Hypothalamus (tissue), 51 donors: ENCODE measurements at places on chromosomes 13 and 19.

DNA sequence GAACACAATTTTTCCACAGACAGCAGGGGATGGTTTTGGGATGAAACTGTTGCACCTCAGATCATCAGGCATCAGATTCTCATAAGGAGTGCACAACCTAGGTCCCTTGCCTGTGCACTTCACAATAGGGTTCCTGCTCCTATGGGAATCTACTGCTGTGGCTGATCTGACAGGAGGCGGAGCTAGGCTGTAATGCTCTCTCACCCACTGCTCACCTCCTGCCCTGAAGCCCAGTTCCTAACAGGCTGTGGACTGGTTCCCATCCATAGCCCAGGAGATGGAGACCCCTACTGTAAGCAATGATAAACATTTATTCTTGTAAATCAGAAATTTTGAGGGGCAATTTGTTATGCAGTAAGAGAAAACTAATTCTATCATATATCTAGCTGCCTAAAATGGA lies 1234.7 kb downstream of the SLITRK1 start:
- no peak for DNase-seq

- DNase-seq = no peak
Observed at GRCh38 chr13:111338841-111339240, 18.4 kb downstream of the TEX29 start.

DNA sequence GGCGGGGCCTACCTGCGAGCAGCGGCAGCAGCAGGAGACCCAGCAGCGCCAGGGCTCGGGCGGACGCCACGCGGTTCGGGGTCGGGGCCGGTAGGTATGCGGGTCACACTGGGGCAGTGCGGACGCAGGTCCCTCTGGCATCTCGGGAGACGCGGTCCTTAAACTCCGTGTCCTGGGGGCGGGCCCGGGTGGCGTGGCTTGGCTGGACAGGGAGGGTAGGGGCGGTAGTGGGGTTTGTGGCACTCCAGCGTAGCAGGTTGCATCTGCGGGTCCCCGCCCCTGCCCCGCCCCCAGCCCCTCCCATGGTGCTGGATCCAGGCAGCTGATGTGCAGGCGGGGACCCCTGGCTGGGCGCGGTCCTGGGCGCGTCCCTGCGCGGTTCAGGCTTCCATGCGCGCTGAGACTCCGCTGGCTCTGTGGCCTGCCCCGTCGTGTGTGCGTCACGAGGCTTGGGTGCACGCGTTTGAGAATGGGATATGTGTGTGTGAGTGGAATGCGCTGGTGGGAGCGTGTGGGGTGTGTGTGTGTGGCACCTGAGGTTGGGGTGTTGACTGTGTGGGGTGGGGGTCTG lies 96.1 kb downstream of the WTIP start:
- no peak for DNase-seq

DNA sequence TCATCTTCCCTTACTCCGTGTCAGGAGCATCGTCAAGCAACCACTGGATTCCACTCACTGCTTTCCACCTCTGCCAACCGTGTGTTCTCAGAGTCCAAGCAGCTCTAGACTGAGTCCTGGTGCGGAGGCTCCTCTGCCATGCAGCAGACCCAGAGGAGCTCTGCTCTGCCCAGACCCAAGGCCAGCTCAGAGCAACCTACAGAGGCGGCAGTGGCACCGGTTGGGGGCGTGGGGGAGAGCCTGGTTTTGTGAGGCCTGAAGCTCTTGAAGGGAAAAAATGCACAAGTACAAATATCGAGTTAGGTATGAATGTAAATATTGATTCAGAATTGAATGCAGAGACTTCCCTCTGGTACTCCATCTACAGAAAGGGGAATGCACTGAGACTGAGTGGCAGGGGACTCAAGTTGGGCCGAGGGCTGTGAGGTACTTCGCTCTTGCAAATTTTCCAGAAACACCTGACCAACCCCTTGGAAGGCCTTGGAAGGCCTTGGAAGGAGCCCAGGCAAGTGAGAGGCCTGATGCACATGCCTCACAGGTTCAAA lies 46.7 kb downstream of the GJA3 start:
- no peak for DNase-seq

DNA sequence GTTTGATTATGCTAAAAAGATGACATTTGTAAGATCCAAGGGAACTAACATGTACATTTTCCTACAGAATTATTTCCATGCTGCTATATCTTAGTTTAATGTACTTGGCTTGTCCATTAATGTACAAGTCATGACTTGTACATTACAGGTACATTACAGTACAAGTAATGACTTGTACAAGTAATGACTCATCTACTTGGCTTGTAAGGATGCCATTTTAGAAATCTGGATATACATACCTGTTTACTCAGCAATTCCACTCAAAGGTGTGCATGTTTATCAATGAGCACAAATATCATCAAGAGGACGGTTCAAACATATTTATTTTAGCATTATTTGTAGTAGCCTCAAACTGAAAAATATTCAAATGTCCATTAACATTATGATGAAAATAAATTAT lies 87.0 kb upstream of the TRPC4 start:
- no peak for DNase-seq

GRCh38 chr19:56912401-56913112 lies 72.0 kb upstream of the PEG3 start:
- DNase-seq = no peak

DNA sequence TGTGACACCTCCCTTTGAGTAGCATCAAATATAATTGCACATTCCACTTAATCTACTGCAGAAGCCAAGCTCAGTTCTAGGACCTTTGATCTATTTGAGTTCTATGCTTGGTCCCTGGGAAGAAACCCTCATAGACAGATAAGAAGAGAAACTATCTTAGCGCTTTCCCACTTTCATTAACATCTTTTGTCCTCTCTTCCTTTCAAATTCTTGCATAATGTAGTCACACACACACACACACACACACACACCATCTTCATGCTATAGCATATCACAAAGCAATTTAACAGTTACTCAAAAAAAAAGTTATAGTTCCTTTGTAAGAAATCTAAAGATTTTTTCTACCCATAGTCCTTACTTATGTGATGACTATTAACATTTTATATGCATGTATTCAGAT lies 735.9 kb upstream of the PCDH9 start:
- no peak for DNase-seq

DNA sequence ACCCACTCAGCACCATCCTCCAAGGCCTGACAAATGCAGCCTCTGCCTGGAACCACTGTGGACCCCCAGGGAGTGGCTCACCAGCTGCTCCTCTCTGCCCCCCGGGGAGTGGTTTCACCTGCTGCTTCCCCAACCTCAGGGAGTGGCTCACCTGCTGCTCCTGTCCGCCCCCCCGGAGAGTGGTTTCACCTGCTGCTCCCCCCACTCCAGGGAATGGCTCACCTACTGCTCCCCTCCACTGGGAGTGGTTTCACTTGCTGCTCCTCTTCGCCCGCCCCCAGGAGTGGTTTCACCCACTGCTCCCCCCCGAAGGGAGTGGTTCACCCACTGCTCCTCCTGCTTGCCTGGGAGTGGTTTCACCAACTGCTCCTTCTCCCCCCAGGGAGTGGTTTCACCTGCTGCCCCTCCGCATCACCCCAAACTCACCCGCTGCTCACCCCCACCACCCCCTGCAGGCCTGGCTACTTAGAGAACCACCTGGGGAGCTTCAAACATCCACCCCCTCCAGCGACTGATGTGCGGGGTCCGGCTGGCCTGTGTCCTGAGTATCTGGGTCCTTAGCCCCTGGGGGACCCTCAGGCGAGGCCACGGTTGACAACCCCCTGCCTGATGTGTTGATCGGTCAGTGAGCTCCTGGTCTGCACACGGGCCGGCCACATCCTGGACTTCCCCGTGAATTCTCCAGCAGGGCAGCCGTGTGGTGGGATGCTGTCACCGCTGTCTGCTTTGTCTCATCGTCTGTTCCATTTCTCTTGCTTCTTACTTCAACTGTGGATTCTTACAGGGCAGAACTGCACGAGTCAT lies 14.6 kb upstream of the TMEM255B start:
- DNase-seq = no peak

GRCh38 chr13:110798081-110798994 lies 84.8 kb downstream of the ING1 start:
- DNase-seq = no peak

DNA sequence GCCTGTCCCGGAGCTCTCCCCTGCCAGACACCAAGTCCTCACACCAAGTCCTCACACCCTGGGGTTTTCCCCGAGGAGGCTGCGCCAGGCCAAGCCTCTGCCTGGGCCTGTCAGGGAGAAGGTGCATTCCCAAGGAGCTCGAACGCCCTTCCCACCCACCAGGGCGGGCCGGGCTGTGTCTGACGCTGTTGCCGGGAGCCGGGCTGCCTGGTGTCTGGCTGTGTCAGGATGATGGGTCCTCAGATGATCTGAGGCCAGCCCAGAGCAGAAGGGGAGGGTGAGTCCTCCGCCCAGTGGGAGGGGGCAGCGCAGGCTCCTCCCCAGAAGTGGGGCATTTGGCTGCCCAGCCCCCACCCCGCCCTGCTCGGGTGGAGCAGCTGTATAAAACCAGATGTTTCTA lies 2.3 kb upstream of the HAS1 start:
- peak; percentile 56 for DNase-seq

DNA sequence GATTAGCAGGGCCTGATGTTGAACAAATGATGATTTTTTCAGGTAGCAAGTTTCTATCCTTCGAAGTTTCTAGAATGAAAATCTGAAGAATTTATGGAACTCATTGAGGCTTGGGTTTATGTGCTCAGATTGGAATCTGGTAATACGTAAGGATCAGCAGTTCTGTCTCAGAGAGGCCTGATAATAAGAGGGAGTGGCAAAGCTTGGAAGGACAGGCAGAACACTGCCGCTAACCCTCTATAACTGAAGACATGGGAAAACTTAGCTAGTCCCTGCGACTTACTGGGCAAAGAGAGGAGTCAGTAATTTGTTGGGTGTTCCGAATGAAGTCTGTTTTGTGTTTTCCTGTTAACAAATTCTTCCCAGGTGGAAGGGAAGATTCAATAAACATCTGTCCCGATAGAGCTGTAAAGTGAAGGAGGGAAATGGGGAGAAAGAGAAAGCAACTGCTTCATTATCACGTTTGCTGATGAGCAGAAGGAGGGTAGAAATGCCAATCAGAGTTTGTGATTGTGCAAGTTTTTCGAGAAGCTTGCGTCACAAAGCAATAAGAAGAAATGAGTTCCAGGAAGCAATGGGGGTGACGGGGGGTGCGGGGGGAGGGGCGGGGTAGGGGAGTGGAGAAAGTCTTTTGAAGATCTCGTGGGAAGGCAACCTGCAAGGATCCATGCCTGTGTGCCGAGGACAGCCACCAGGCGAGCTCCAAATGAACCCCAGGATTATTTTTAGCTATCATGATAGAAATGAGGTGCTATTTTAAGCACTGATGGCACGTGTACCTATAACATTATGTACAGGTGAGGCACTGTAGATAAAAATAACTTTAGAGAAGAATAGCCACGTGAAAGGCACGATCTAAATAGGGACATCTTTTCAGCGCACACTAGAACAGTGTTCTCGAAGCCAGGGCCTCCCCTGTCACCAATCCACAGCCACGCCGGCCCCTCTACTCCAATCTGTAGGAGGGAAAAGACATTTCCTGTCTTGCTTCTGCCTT lies 224.1 kb downstream of the FGF9 start:
- DNase-seq = no peak

GRCh38 chr13:48923376-48923775 lies 52.3 kb upstream of the FNDC3A start:
- no peak for DNase-seq

DNA sequence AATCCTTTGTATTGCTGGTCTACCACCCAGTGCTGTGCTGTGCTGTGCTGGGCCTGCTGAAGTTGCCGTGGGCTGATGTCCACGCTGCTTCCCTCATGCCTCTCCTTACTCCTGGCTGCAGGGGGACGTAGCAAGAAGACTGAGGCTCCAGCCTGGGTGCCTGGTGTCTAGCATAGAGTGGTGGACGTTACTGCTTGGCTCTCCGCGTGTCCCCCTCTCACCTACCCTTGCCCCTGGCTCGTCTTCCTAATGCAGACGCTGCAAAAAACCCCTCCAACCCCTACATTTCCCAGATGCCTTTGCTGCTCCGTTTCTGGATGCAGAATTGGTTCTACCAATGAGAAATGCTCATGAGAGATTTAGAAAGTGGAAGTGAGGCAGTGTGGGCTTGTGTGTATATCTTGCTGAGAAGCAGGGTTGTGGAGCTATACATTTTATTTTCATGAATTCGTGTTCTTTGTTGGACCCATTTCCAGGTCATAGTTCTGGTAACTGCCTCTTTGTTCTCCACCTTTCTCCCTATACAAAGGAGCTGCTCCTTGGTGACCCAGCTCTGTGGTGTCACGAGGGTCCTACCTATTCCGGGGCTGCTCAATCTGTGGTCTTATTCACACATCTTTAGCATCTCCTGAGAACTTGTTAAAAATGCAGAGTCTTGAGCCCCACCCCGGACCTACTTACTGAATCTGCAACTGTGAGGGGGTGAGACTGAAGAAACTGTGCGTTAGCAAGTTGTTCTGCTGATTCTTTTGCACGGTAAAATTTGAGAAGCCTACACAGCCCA lies 7.9 kb upstream of the DENND1C start:
- no peak for DNase-seq

DNA sequence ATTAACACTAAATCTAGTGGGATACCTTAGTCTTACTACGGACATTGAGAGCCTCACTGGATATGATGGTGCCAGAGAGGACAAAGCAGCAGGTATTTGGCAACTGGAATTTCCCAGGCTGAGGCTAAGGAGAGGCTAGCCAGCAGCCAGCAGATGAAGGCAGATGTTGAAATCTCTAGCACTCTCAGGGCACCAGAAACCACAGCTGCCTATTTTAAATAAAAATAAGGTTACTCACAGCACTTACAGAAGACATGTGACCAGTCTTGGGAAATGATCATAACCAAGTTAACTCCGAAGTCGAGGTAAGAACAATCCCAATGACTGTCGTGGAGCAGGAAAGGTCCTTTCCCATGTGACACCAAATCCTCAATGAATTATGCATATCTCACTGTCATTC lies 1726.0 kb downstream of the EFNB2 start:
- DNase-seq = no peak

GRCh38 chr19:40154121-40154680 lies 37.0 kb upstream of the MAP3K10 start:
- no peak for DNase-seq

DNA sequence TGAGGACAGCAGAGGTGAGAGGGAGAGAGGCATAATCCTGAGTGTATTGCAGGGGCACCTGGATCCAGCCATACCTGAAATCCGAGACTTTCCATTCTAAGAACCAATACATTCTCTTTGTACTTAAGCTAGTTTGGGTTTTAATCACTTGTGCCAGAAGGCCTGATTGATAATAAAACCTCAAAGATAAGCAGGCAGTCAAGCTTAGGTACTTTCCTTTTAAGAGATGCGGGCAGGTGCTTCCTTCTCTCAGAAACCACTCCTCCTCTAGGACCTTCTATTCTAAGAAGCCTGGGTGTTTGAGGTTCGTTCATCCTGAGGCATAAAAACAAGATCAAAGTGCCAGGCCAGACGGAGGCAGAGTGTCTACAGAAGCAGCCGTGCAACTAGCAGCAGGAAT lies 22.2 kb downstream of the FAM187B start:
- no peak for DNase-seq
